ENCODE measurements at places on chromosomes 11 and 22. TPM values are rescaled to one million over a fixed set of nuclear protein-coding genes. Genes with fewer than 3 reads are reported as not detected.

- DNase-seq: no peak
These were observed 6.0 kb upstream of the STT3A start for GRCh38 chr11:125586623-125587022.

DNA sequence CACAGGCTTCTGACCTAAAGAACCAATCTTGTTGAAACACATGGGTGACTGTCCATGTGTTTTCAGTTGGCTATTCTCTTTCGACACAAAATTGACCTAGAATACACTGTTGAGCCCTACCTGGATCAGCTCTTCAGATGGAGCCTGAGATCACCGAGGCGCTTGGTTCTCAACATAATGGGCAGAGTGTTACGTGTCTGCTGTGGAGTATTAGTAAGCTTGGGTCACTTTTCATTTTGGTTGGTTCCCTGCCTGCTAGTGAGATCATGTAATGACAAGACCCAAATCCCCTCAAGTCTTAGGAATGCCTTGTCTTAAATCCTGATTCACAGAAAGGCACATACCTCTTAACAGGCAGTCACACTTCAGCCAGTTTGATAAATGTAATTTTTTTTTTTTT lies 8.7 kb downstream of the MED19 start:
- no peak for DNase-seq

DNA sequence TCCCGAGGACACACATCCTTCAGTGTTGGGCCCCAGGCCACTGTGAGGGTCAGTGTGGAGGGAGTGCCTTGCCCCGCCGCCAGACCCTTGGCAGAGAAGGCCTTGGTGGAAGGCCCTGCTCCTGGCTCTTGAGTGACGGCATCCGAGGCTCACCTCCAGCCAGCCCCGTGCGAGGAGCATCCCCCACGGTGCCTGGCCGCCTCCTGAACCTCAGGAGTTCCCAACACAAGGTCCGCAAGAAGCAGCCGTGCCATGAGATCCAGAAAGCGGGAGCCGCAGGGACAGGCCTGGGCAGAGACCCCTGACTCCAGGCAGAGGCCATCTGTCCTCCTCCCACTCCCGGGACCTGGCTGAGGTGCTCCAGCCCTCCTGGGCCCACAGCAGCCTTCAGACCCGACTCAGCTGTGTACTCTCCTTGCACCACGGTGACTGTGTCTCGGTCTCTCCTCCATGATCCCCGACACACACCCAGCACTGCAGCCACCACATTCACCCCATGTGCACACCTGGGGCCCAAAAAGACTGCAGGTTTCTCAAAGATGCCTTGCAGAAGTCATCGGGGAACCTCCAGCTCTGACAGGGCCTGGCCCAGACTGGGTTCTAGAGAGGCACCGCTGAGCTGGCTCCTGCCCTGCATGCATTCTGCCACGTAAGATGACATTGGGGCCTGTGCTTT lies 870.2 kb downstream of the BRD1 start:
- DNase-seq: peak; percentile 40

DNA sequence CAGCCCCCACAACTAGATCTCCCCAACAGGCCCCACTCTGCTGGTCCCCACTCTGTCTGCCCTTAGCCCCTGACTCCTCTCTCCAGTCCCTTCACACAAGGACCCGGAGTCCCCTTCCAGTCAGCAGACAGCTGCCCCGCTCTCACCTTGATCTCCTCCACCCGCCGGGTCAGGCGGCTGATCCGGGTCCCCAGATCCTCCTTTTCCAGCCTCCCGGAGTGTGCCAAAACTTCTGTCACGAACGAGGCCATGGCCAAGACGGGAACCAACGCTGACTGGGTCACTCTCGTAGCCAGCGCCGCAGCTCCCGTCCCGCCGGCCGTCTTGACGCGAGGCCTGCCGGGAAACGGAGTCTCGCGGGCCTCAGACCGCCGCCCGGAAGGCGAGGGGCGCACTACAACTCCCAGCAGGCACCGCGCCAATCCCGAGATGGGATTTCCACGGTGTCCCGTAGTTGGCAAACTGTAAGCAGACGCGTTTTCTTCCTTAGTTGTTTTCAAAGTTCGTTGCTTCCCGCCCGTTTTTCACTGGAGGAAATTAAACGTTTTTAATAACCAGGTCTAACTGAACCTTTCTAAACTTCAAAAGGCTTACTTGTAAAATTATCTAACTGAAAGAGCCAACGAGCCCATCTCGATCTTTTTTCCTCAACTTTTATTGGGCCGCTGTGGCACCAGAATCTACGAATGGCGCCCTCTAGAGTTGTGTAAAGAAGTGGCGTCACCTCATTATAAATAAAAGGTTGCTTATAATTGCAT lies at the start of gene ZW10:
TSS of gene ZW10 (minus strand) at position 277 of the 758 bp plus-strand sequence. CDS start at position 251, 26 bp downstream.
- DNase-seq: peak; percentile 98

DNA sequence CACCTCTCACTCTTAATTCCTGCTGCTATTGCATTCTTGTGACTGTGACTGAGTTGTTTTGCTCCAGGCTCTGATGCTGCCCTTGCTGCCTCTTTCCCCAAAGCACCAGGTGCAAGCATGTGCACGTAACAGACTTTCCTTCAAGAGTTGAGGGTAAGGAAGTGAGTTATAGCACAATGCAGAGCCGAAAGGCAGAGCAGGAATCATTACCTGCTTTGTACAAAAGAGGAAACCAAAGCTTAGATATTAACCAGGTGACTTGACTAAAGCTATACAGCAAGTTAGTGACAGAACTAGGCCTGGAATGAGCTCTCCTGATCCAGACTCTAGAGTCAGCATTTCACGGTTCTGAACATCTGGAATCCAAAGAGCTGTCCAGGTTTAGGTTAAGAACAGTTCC lies 33.6 kb downstream of the NEU3 start:
- DNase-seq: no peak

- DNase-seq: no peak
These were observed 18.4 kb downstream of the ACO2 start for GRCh38 chr22:41487037-41487935.

GRCh38 chr22:36536717-36537116 lies 7.8 kb upstream of the EIF3D start:
- DNase-seq: no peak

GRCh38 chr22:48320683-48321451 lies 1506.8 kb downstream of the BRD1 start:
- DNase-seq: no peak

- no peak for DNase-seq
These were observed 21.7 kb downstream of the CCDC81 start for GRCh38 chr11:86396396-86396795.

DNA sequence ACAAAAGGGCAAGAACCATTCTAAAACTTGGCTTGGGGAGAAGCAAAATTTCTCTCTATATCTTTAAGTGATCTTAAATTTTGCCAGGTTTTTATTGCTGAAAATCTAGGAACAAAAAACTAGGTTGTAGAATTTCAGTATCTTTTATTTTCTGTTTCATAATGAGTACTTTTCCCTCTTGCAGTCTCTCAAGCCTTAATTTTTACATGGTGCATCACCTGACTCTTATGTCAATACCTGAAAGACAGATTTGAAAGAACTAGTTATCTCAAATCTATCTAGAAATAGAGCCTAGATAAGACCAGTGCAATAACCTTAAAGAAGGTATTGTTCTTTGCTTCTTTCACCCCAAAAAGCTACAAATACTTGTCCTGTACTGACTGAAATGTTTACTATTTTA lies 122.1 kb downstream of the TRIM44 start:
- no peak for DNase-seq

- no peak for DNase-seq
These were observed 745 bp downstream of the C22orf39 start for GRCh38 chr22:19446603-19447329.

The GNG3 gene
- total RNA-seq: 0.20 TPM

The RHOD gene
- 23.2 TPM for total RNA-seq

The SCGB1A1 gene
- total RNA-seq: 2.0 TPM

The TRIM51 gene
- not detected for total RNA-seq

The APOBEC3F gene
- 3.1 TPM for total RNA-seq
